Epithelial cell of umbilical artery (primary cell): ENCODE measurements at places on chromosomes 2 and 18. TPM values are rescaled to one million over a fixed set of nuclear protein-coding genes. Genes with fewer than 3 reads are reported as not detected.

Gene MOGAT1
- total RNA-seq: not detected in 2 replicates

Gene GATA6
- total RNA-seq: 7.6 and 8.1 TPM in 2 replicates

Gene CAVIN2
- total RNA-seq: 82.5 and 106 TPM in 2 replicates

Gene LONRF2
- total RNA-seq: 0.15 TPM in 1 of 2 replicates, not detected in the other

Gene ACTG2
- 0.32 and 0.91 TPM in 2 replicates for total RNA-seq

Gene GREB1
- under 0.01 and 0.30 TPM in 2 replicates for total RNA-seq
